RWPE2 (cell line): ENCODE measurements at places on chromosomes 4 and X.
A peak's percentile ranks its signal among the peaks of the same experiment; 100 is the strongest.

DNA sequence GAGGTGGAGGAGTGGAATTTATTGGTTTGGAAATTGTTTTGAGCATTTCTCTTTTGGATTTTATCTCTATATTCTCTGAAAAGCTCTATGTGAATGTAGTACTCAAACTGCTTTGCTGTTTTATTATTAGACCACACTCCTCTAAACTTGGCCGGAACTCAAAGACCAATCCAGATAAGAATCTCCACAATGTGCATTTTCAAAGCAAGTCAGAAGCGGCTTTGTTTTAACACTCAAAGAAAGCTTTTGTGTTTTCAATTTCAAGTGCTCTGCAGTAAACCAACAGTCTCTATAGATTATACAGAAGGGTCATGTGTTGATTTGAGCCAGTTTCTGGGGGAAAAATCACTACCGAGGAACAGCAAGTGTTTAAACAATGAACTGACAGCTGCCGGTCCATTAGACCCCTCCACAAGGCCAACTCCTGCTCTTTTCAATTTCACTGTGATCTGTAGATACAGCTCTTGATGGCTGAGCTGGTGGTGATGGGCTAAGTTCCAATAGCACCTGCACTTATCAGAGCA, 79.4 kb downstream of the FTHL17 start:
- H3K4me1 ChIP-seq, result no peaks in the 10 kb centered on the region
- no peaks in the 10 kb centered on the region for H3K36me3 ChIP-seq
- no peaks in the 10 kb centered on the region for H3K27me3 ChIP-seq
- no peak overlapping the region for H3K4me3 ChIP-seq

- DNase-seq, result no peak
- no peaks in the 10 kb centered on the region for H3K4me1 ChIP-seq
- H3K27me3 ChIP-seq, result peaks cover 83% of the 10 kb centered on the region
- H3K27ac ChIP-seq, result no peak overlapping the region
Measured at GRCh38 chr4:133145758-133146573, 3.1 kb upstream of the PCDH10 start.

- peaks cover 68% of the 10 kb centered on the region for H3K27me3 ChIP-seq
- peaks cover 3% of the 10 kb centered on the region for H3K4me1 ChIP-seq
- H3K27ac ChIP-seq, result no peak overlapping the region
- no peaks in the 10 kb centered on the region for H3K36me3 ChIP-seq
- H3K4me3 ChIP-seq, result peak overlapping the region; percentile 32
Measured at GRCh38 chr4:54228056-54228527, 1.0 kb upstream of the PDGFRA start.

GRCh38 chr4:129189630-129190029, 93.7 kb downstream of the C4orf33 start:
- no peaks in the 10 kb centered on the region for H3K4me1 ChIP-seq
- no peak overlapping the region for H3K4me3 ChIP-seq
- H3K27me3 ChIP-seq, result no peaks in the 10 kb centered on the region
- H3K36me3 ChIP-seq, result no peaks in the 10 kb centered on the region

GRCh38 chrX:3577551-3577950, 135.9 kb downstream of the PRKX start:
- no peak overlapping the region for H3K4me3 ChIP-seq
- H3K4me1 ChIP-seq, result no peaks in the 10 kb centered on the region
- no peak for DNase-seq
- H3K27me3 ChIP-seq, result no peaks in the 10 kb centered on the region
